ENCODE measurements at places on chromosomes 3 and 15. TPM values are rescaled to one million over a fixed set of nuclear protein-coding genes. Genes with fewer than 3 reads are reported as not detected.

GRCh38 chr3:184345317-184346144, 8.1 kb downstream of the FAM131A start:
- DNase-seq: no peak

MINDY2 gene
- total RNA-seq: 32.6 TPM

GRCh38 chr3:43290956-43291355, 4.6 kb downstream of the SNRK start:
- no peak for DNase-seq

GPR176 gene
- total RNA-seq: 1.6 TPM

- DNase-seq: peak; percentile 40
Observed at GRCh38 chr15:39084674-39085530, 496.0 kb upstream of the THBS1 start.

- DNase-seq: peak; percentile 53
Observed at GRCh38 chr15:62964251-62964650, 78.3 kb upstream of the TPM1 start.
